Activated T-helper 2 cell treated with anti-CD3 and anti-CD28 coated beads, Interferon-gamma antibody, Interleukin-2, Interleukin-4, amounts not matched to agents 10 μg/mL and 5 μg/mL and 100 μg/mL, durations not matched to agents 14 hours and 24 hours and 36 hours (primary cell): ENCODE measurements at places on chromosomes 5 and 9. TPM values are rescaled to one million over a fixed set of nuclear protein-coding genes. Genes with fewer than 3 reads are reported as not detected.
A peak's percentile ranks its signal among the peaks of the same experiment; 100 is the strongest.

ADAMTS6 gene
- 1.4 and 1.7 TPM in 2 replicates for total RNA-seq

PCDHB5 gene
- total RNA-seq: not detected in 2 replicates

IFNK gene
- total RNA-seq: not detected in 2 replicates

ATOX1 gene
- total RNA-seq: 69.8 and 82.8 TPM in 2 replicates

PCDHB3 gene
- not detected in 2 replicates for total RNA-seq

RNF183 gene
- 0.30 TPM in 1 of 2 replicates, not detected in the other for total RNA-seq

- no peak overlapping the region for H3K27ac ChIP-seq
- no peak for DNase-seq
- H3K36me3 ChIP-seq: peaks cover 36% of the 10 kb centered on the region
- no peaks in the 10 kb centered on the region for H3K27me3 ChIP-seq
- H3K4me3 ChIP-seq: no peak overlapping the region
Measured at GRCh38 chr9:91231619-91232018, 130.1 kb downstream of the AUH start.

- H3K27ac ChIP-seq: no peak overlapping the region
- H3K36me3 ChIP-seq: no peaks in the 10 kb centered on the region
- DNase-seq: no peak
- no peaks in the 10 kb centered on the region for H3K27me3 ChIP-seq
Measured at GRCh38 chr5:172885597-172886340, 51.7 kb downstream of the ERGIC1 start.

DNA sequence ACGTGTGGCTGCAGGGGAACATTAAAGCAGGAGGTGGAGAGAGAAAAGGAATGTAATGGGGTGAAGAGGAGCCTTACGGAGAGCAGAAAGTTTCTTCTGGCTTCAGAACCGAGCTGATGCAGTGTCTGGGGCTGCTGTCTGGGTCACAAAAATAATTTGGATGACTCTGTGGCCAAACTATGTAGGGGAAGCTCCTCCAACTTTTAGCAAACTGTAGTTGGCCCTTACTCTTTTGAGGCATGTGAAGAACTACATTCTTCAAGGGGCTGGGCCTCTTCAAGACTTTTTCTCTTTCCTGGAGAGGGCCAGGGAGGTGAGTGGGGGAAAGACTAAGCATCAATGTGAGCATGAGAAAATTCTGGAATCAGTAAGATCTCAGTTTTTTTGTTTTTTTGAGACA, 31.9 kb upstream of the SPARC start:
- no peak for DNase-seq
- no peak overlapping the region for H3K27ac ChIP-seq
- no peaks in the 10 kb centered on the region for H3K36me3 ChIP-seq
- no peak overlapping the region for H3K4me3 ChIP-seq
- H3K4me1 ChIP-seq: peaks cover 8% of the 10 kb centered on the region

- DNase-seq: no peak
- peaks cover 16% of the 10 kb centered on the region for H3K36me3 ChIP-seq
- no peaks in the 10 kb centered on the region for H3K27me3 ChIP-seq
- peaks cover 59% of the 10 kb centered on the region for H3K4me1 ChIP-seq
- peak overlapping the region; percentile 89 for H3K4me3 ChIP-seq
- H3K27ac ChIP-seq: peak overlapping the region; percentile 88
Measured at GRCh38 chr9:71766663-71767062, 1.6 kb downstream of the CEMIP2 start.

DNA sequence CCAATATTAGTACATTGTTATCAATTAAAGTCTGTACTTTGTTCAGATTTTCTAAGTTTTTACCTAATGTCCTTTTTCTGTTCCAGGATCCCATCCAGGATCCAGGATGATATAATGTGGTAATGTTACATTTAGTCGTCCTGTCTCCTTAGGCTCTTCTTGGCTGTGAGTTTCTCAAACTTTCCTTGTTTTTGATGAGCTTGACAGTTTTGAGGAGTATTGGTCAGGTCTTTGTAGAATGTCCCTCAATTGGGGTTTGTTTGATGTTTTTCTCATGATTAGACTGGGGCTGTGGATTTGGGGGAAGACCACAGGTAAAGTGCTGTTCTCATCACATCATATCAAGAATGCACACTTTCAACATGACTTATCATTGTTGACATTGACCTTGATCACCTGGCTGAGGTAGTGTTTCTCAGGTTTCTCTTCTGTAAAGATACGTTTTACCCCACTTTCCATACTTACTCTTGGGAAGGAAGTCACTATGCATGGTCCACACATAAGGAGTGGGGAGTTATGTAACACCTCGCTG, 9.6 kb downstream of the NDFIP1 start:
- peak overlapping the region; percentile 6 for H3K27ac ChIP-seq
- no peak for DNase-seq
- peaks cover 62% of the 10 kb centered on the region for H3K36me3 ChIP-seq
- no peak overlapping the region for H3K4me3 ChIP-seq

DNA sequence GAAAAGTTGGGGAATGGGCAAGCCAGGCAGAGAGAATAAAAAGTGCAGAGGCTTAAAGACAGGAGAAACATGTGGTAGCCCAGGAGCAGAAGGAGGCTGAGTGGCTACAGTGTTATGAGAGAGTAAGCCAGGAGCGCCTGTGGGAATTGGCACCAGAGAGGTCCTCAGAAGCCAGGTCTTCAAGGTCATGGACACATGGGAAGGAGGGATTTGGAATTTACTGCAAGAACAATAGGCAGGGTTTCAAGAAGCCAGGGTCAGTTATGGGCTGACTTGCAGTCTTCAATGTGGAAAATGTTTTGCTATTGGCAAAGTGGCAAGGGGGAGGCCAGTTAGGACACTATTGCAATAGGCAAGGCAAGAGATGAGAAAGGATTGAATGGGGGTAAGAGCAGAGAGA, 29.3 kb downstream of the ERAP1 start:
- peaks cover 6% of the 10 kb centered on the region for H3K4me1 ChIP-seq
- H3K4me3 ChIP-seq: no peak overlapping the region
- H3K36me3 ChIP-seq: peaks cover 84% of the 10 kb centered on the region
- no peak overlapping the region for H3K27ac ChIP-seq

- no peak for DNase-seq
- no peak overlapping the region for H3K4me3 ChIP-seq
- no peaks in the 10 kb centered on the region for H3K36me3 ChIP-seq
- H3K27ac ChIP-seq: no peak overlapping the region
Measured at GRCh38 chr5:59473611-59474010, 419.9 kb downstream of the PDE4D start.

GRCh38 chr5:73749485-73750270, 123.7 kb downstream of the ARHGEF28 start:
- peaks cover 8% of the 10 kb centered on the region for H3K4me1 ChIP-seq
- H3K27ac ChIP-seq: no peak overlapping the region
- H3K36me3 ChIP-seq: no peaks in the 10 kb centered on the region
- no peak for DNase-seq

GRCh38 chr9:13166996-13167395, 112.5 kb downstream of the MPDZ start:
- no peak overlapping the region for H3K4me3 ChIP-seq
- no peaks in the 10 kb centered on the region for H3K4me1 ChIP-seq
- H3K36me3 ChIP-seq: no peaks in the 10 kb centered on the region
- no peaks in the 10 kb centered on the region for H3K27me3 ChIP-seq

- no peak for DNase-seq
- H3K27ac ChIP-seq: no peak overlapping the region
- no peaks in the 10 kb centered on the region for H3K36me3 ChIP-seq
Measured at GRCh38 chr5:38154615-38155204, 103.6 kb upstream of the EGFLAM start.

- peaks cover 1% of the 10 kb centered on the region for H3K27me3 ChIP-seq
- no peak overlapping the region for H3K27ac ChIP-seq
- H3K4me3 ChIP-seq: no peak overlapping the region
- no peak for DNase-seq
Measured at GRCh38 chr5:172740428-172741205, 30.4 kb downstream of the DUSP1 start.

- no peaks in the 10 kb centered on the region for H3K4me1 ChIP-seq
- H3K36me3 ChIP-seq: no peaks in the 10 kb centered on the region
- H3K27me3 ChIP-seq: no peaks in the 10 kb centered on the region
- H3K27ac ChIP-seq: no peak overlapping the region
- no peak for DNase-seq
Measured at GRCh38 chr5:12934722-12935121, 1009.8 kb downstream of the DNAH5 start.

GRCh38 chr5:134140530-134141201, 26.2 kb downstream of the TCF7 start:
- DNase-seq: peak; percentile 50
- H3K27ac ChIP-seq: no peak overlapping the region
- H3K27me3 ChIP-seq: peaks cover 3% of the 10 kb centered on the region
- H3K4me1 ChIP-seq: peaks cover 44% of the 10 kb centered on the region
- H3K36me3 ChIP-seq: peaks cover 65% of the 10 kb centered on the region

- H3K27ac ChIP-seq: no peak overlapping the region
- peaks cover 17% of the 10 kb centered on the region for H3K4me1 ChIP-seq
Measured at GRCh38 chr5:137734962-137735554, 831 bp downstream of the KLHL3 start.
